ENCODE measurements at places on chromosomes 5 and 9.

GRCh38 chr5:167573370-167574127 is 717.9 kb upstream of the WWC1 start:
- DNase-seq, result peak; percentile 50

DNA sequence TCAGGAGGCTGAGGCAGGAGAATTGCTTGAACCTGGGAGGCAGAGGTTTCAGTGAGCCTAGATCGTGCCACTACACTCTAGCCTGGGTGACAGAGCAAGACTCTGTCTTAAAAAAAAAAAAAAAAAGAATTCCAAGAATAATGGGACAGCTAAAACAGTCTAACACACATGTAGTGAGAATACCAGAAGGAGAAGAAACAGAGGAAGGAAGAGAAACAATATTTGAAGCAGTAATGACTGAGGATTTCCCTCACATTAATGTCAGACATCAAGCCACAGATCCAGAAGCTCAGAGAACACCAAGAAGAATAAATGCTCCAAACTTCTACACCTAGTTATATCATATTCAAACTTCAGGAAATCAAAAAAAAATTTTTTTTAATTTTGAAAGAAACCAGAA is 47.1 kb upstream of the EFNA5 start:
- no peak for DNase-seq

DNA sequence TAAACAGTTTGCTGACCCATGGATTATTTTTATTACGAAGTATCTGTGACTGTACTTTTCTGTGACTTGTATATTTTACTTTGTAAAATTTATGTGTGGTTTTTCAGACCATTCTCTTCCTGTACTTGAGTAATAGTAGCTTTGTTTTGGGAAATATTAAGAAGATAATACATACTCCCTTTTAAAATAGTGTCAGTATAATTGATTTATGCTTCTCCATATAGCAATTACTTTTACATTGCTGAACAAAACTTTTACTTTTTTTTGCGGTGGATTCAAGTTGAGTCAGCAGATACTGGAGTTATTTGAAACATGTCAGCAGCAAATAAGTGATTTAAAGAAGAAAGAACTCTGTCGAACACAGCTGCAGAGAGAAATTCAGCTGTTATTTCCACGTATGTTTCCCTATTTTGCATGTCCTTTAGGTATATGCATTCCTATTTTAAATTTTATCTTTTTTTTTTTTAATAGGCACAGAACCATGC is 28.4 kb downstream of the TENT2 start:
- no peak for DNase-seq

- no peak for DNase-seq
Observed at GRCh38 chr5:140293091-140293848, 9.6 kb downstream of the PFDN1 start.

- DNase-seq, result no peak
Observed at GRCh38 chr5:17223367-17224185, 6.1 kb downstream of the BASP1 start.

DNA sequence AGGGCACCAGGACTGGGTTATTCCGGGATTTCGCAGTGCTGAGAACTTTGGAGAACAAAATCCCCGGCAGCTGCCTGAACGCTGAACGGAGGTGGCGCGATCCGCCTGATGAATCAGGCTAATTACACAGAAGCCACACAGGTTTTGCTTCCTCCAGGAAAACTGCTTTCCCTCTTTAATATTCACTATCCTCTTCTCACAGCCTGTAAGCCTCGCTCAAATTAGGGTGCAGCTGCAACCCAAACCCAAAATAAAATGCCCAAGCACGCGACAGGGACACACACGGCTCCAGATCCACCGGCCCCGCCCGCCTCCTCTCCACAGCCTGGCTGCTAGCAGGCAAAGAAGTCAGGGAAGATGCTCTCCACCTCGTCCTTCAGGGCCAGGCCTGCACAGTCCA is 6.0 kb downstream of the SOHLH1 start:
- no peak for DNase-seq

DNA sequence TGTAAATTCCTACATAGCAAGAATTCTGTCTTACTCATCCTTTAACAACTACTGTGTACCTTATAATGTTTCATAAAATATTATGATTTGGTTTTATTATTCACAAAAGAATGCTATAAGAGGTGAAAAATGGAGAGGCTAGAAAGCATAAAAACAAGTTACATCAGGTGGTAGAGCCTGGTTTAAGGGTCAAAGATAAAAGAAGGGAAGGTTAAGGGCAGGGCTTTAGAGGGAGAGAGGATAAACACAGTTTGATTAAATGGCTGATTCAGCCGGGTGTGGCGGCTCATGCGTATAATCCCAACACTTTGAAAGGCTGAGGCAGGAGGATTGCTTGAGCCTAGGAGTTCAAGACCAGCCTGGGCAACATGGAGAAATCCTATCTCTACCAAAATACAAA is 40.4 kb upstream of the HSPB3 start:
- no peak for DNase-seq

All from NCI-H1048 (cell line).